ENCODE measurements at places on chromosomes 2 and 18.

DNA sequence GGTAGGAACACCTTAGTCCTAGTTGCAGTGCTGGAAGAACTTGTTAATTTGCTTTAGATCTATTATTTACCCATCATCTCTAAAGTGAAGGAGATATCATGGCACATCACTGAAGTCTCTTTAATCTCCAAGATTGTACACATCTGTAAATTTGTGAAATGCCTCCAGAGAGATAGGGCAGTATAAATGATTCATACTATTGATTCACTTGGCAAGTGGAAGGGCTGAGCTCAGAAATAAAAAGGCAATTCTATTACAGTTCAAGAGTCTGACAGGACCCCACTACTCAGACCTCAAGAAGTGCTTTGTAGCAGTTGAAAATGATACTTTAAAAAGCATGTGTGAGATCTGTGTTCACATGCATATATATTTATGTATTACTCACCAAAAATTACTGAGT lies 489.3 kb downstream of the DCC start:
- no peak for DNase-seq

DNA sequence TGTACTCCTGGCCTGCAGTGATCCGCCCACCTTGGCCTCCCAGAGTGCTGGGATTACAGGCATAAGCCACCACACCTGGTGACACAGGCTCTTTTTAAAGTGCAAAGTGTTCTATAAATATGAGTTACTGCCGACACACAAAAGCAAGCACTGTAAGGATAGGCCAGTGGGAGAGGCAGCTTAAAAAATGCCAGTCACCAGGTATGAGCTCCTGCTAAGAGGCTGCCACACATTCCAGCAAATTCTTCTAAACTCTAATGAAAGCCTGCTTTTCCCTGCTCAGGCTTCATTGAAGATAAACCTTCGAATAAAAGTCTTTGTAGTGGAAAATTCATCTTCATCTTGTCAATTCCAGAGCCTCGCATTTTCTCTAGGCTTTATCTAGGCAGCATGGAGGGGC lies 203.0 kb upstream of the PID1 start:
- no peak for DNase-seq

DNA sequence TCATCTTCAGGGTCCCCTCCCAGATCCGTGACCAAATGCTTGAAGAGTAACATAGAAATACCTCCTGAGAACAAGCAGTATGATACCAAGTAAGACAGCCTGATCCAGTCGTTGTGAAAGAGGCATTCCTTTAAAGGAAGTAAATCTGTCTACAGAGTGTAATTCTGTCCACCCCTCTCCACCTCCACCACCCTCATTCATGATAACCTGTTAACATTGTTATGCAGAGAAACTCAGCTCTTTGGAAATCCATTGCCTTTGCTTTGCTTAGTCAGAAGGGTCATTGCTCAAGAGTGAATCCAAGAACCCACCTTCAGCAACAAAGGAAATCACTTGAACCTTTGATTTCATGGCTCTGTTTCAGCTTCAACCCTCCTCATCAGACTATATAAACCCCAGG lies 155.6 kb downstream of the CYP26B1 start:
- DNase-seq: no peak

- no peak for DNase-seq
These were observed 9.1 kb downstream of the TWIST2 start for GRCh38 chr2:238856713-238857567.

- no peak for DNase-seq
These were observed 374.4 kb downstream of the PTPRM start for GRCh38 chr18:7941533-7941932.

DNA sequence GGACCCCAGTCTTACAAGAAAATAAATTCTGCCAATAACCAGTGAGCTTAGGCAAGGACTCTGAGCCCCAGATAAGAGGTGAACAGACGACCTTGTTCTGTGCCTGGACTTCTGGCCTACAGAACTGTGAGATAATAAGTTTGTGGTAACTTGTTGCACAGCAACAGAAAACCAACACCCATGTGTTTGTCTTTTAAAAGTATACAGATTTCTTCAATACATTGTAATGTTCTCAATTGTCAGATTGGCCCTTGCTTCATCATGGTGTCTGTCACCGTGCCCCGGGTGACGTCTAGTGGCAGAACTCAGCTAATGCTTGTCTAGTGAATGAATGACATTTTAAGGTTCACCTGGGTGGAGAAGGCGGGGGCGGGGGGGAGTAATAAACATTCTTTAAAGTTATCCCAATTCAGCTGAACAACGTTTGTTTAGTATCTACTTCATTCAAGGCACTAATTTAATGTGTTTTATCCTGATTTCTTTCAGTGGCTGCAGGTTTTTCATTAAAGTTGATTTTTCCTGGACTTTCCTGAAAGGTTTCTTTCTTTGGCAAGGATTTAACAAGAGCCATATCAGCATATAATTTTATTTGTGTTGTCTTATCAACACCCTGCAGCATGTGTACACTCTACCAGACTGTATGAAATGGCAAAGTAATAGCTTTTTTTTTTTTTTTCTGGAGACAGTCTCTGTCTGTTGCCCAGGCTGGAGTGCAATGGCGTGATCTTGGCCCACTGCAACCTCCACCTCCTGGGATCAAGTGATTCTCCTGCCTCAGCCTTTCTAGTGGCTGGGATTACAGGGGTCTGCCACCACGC lies 123.8 kb upstream of the DLX2 start:
- DNase-seq: no peak

GRCh38 chr2:195498176-195498575 lies 158.8 kb upstream of the SLC39A10 start:
- DNase-seq: no peak

- DNase-seq: no peak
These were observed 11.1 kb upstream of the FBXO11 start for GRCh38 chr2:47917276-47917961.

DNA sequence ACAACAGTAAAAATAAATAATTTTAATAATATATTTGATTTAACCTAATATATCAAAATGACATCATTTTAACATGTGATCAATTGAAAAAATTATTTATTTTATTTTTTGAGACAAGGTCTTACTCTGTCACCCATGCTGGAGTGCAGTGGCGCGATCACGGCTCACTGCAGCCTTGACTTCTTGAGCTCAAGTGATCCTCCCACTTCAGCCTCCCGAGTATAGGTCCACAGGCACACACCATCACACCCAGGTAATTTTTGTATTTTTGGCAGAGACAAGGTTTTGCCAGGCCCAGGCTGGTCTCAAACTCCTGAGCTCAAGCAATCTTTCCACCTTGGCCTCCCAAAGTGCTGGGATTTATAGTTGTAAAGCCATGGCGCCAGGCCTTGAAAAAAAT lies 126.7 kb upstream of the COPS8 start:
- DNase-seq: no peak

DNA sequence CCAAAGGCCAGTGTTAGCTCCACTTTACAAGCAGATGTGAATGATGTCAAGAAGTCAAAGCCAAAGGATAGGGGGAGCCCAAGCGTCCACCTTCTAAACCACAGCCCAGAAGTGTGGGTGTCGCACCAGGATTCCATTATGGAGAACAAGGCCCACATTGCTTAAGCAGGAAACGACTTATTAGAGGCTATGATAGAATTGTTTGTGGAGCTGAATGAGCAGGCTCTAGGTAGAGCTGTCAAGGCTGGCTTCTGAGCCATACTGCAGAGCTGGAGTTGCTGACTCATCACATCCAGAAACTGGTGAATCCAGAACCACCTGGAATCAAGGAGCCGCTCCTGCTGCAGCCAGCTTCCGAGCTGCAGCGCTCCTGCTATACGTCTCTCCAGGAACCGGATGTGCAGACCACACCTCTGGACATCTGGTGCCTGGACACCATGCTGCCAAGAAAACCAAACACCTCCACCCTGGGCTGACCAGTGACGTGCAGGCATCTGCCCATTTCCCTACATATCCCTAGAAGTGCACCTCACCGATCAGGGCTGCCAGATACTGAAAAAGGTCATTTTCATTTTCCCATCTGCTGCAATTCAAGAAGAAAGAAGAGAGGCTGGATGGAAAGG lies 6.2 kb upstream of the TWIST2 start:
- DNase-seq: no peak

DNA sequence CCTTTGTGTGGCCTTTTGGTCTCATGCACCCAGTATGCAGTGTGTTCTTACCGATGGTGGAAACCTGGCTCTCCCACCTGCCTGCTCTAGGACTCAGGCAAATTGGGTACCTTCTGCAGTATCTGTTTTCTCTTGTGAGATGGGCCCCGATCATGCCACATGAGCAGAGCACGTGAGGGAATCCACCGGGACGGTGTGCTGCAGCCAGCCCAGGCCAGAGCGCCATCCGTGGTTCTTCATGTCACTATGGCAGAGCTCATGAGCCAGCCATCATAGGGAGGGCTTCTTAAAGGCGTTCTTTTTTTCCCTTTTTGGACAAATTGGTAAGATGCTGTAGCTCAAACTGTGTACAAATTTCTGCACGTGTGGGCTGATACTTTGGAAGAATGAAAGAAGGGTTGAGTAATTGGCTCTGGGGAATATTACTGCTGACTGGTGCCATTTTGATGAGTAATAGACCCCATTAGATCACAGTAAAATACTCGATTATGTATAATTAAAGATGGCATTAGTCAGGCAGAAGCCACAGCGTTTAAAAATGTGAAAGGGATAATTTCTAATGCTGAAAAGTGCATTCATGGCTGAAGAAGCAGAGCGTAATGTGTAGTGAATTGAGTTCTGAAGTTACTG lies 19.2 kb downstream of the SH3RF3 start:
- DNase-seq: no peak

- peak; percentile 72 for DNase-seq
These were observed 61.8 kb downstream of the CDH2 start for GRCh38 chr18:28115149-28115550.

DNA sequence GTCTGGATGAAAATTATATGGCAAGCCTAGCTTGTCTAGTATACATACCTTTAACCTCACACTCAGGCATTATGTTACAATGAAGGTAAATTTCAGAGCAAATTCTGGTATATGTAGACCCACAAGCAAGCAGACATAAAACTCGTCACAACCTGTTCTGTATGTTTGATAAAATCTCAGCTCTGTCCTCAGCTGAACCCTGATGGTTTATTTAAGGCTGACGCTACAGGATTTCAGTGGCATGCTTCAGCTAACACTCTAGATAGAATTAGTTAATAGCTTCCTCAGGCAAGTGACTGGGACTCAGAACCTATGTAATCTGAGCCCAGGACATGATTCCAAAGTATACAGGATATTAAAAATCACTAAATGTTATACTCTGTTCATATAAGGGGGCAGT lies 68.2 kb upstream of the MC2R start:
- no peak for DNase-seq

GRCh38 chr2:118865106-118865505 lies 17.7 kb upstream of the EN1 start:
- no peak for DNase-seq

GRCh38 chr2:119283873-119284331 lies 60.3 kb downstream of the STEAP3 start:
- DNase-seq: peak; percentile 27

DNA sequence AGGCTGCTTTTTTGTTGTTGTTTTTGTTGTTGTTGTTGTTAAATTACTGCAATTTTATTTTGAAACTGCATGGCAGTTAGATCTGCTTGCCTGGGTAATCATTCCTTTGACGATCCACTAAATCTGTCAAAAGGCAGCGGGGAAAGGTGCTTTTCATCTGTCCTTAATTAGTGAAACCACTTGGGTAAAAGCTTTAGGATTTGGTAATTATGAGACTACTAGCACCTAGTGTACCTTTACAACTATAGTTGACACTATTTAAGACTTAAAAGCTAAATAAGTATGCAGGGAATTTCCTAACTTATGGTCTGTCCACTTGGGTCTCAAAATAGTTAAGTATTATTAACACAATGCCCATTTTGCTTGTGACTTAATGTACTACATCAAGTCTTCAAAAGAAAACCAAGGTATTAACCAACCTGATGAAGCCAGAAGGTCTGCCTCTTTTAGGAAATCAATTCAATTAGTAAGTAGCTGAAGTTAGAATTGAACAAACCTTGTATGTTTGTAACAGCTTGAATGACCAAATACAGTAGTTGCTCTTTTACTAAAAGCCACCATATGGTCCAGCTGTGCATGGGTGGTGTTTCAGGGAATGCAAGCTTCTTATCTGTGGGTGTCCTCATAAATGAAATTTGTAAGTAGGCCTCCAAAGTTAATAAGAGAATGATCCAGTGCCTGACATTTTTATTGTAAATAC lies 44.8 kb downstream of the NAB1 start:
- no peak for DNase-seq

GRCh38 chr18:6850396-6850795 lies 120.9 kb downstream of the ARHGAP28 start:
- DNase-seq: no peak

GRCh38 chr2:37489041-37489456 lies 144.6 kb downstream of the QPCT start:
- DNase-seq: no peak

DNA sequence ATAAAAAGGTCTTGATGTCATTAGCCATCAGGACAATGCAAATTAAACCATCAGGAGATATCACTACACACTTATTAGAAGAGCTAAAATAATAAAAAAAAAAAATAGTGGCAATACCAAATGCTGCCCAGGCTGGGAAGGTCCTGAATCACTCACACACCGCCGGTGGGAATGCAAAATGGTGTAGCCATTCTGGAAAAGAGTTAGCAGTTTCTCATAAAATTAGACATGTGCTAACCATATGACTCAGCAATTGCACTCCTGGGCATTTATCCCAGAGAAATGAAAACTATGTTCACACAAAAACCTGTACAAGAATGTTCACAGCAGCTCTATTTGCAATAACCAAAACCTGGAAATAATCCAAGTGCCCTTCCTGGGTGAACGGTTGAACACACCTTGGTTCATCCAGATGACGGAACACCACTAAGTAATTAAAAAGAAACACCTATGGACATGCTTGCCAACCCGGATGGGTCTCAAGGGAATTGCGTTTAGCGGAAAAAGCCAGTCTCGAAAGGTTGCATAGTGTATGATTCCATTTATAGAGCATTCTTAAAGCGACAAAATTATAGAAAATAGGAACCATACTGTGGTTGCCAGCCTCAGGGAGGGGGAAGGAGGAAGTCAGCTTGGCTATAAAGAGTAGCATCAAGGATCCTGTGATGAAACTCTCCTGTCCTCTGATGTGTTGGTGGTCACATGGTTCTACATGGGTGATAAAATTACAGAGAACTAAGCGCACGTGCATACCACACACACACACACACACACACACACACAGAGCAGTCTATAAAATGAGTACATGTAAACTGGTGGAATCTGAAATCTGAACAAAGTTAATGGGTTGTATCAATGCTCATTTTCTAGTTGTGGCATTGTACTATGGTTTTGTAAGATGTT lies 4.6 kb downstream of the MBP start:
- DNase-seq: peak; percentile 80

DNA sequence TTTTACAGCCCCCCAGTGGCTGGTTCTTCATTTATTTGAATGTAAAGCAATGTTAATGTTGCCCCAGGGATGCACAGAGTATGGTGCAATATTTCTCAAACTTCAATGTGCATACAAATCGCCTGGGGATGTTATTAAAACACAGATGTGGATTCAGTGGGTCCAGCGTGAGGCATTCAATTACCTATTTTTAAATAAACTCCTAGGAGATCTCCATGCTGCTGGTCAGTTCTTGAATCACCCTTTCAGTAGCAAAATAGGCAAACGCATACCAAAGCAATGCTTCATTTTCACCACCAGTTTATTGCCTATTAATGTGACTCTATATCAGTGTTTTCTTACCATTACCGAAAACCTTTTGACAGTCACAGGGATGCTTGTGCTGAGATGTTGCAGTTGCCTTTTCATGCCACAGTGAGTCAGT lies 530.7 kb downstream of the CBLN2 start:
- no peak for DNase-seq

- DNase-seq: no peak
These were observed 863.2 kb downstream of the SUCLG1 start for GRCh38 chr2:83595926-83596325.
